ENCODE measurements at places on chromosomes 7 and 10.

GRCh38 chr7:22476824-22477223 is 23.2 kb downstream of the STEAP1B start:
- no peak overlapping the region for H3K4me3 ChIP-seq

DNA sequence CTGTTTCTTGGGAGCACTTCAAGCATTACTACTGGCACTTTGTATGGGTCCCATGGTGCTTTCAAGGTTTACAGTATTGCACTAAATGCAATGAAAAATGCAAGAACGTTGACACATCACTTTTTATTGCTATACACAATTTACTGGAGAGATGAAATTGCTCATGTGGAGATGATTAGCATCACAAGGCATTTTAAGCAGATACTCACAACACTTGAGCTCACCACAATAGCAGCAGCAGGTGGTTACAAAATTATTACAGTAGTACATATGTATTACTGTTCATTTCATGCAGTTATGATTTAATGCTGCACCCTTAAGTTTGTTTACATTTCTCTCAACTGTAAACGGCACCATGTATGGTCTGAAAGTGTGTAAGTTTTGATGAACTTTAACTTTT is 537.7 kb downstream of the GRM8 start:
- H3K27me3 ChIP-seq, result no peaks in the 10 kb centered on the region
- no peaks in the 10 kb centered on the region for H3K36me3 ChIP-seq
- H3K4me3 ChIP-seq, result no peak overlapping the region
- H3K27ac ChIP-seq, result no peak overlapping the region
- no peak for ATAC-seq

- no peak overlapping the region for H3K27ac ChIP-seq
- H3K4me1 ChIP-seq, result no peaks in the 10 kb centered on the region
- no peaks in the 10 kb centered on the region for H3K36me3 ChIP-seq
- no peak overlapping the region for H3K4me3 ChIP-seq
These were observed 43.7 kb downstream of the UNC5B start for GRCh38 chr10:71255808-71256660.

- H3K4me1 ChIP-seq, result no peaks in the 10 kb centered on the region
- peaks cover 43% of the 10 kb centered on the region for H3K27me3 ChIP-seq
- no peaks in the 10 kb centered on the region for H3K36me3 ChIP-seq
- no peak overlapping the region for H3K4me3 ChIP-seq
These were observed 200.8 kb downstream of the ADRA2A start for GRCh38 chr10:111277661-111278060.

DNA sequence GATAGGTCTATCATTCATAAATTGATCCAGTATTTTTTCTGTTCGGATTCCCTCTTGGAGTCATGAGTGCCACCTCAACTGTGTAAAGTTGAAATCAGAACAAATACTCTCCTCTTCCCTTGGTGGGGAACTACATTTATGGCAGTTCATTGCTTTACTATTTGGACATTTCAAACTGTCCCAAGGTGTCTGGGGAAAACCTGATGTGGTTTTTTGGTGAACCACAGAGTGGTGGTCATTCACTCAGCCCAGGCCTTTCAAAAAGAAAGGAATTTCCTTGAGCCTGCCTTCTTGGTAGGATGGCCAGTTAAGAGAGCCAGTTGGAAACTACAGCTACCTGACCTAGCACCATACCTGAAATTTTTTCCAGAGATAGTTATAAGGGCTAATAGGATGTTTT is 59.0 kb downstream of the ABCB1 start:
- no peaks in the 10 kb centered on the region for H3K4me1 ChIP-seq
- H3K36me3 ChIP-seq, result no peaks in the 10 kb centered on the region
- no peak overlapping the region for H3K27ac ChIP-seq
- no peak overlapping the region for H3K4me3 ChIP-seq

Measured in stimulated activated memory B cell treated with anti-CD40 and anti-IgM and Interleukin-4, amounts not matched to agents 10 μg/mL and 1 μg/mL and 100 μg/mL, for 72 hours (primary cell).